ENCODE measurements at places on chromosomes 11 and 22.

- DNase-seq: no peak
Observed at GRCh38 chr22:49756201-49756600, 71.5 kb downstream of the BRD1 start.

- no peak for DNase-seq
Observed at GRCh38 chr22:44669561-44669976, 32.4 kb upstream of the PRR5 start.

DNA sequence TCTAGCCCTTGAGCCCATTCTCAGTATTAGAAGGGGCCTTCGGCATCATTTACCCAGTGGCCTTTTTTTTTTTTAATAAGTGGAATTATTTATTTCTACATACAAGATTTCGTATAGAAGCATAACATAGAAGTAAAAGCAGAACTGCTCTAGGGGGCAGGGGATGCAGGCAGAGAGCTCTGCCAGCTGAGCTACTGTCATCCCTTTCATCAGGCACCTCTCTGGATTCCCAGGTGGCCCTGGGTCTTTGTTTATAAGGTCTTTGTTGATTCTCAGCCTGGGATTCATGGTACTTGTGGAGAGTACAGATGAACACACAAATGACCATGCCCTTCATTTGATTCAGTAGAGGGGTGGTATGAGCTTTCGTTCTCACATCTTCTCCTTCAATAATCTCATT lies 66.4 kb downstream of the GAB2 start:
- DNase-seq: no peak

DNA sequence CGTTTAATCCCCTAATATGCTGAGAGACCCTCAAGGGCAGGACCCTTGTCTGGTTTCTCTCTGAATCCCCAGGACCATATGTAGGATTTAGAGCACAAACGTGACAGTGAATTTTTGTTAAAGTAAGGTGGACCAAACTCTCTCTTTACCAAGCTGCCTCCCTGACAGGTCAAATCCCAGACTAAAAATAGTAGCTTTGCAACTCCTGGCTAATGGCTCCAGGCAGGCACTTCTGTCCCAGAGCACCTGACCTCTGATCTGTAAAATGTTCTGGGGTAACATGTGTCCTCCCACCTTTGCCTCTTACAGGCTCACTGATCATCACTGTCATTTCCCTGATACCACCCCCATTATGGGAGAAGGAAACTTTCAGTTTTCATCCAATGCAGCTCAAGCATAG lies 152.3 kb downstream of the SPON1 start:
- no peak for DNase-seq

GRCh38 chr11:123475469-123475868 lies 45.4 kb downstream of the GRAMD1B start:
- DNase-seq: no peak

DNA sequence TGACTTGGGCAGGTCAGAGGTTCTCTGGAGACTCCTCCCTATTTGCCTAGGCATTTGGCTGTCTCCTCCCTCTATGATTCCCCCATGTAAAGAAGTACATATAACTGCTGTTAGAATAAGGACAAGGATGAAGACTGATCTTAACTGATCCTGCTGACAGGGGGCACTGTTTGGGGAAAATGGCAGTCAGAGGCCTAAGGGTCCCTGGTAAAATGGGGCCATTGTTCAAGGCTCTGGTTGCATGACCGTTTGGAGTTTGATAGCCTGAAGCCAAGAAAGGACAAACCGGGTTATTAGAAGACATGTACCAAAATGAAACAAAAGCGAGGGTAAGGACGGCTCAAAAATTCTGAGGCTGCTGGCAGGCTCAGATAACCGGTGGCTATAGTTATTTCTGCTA lies 712.2 kb downstream of the NTM start:
- no peak for DNase-seq

GRCh38 chr22:20223421-20224255 lies 44.5 kb downstream of the RTN4R start:
- DNase-seq: no peak

DNA sequence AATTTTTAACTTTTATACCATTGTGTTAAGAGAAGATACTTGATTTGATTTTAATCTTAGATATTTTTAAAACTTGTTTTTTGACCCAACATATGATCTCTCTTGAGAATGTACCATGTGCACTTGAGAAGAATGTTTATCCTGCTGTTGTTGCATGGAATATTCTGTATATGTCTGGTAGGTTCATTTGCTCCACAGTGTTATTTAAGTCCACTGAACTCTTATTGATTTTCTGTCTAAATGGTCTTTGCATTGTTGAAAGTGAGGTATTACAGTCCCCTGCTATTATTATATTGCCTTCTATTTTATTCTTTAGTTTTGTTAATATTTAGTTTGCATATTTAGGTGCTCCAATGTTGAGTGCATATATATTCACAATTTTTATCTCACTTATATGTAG lies 397.3 kb upstream of the CCDC179 start:
- no peak for DNase-seq

GRCh38 chr22:23245799-23246136 lies 65.5 kb downstream of the BCR start:
- DNase-seq: no peak

DNA sequence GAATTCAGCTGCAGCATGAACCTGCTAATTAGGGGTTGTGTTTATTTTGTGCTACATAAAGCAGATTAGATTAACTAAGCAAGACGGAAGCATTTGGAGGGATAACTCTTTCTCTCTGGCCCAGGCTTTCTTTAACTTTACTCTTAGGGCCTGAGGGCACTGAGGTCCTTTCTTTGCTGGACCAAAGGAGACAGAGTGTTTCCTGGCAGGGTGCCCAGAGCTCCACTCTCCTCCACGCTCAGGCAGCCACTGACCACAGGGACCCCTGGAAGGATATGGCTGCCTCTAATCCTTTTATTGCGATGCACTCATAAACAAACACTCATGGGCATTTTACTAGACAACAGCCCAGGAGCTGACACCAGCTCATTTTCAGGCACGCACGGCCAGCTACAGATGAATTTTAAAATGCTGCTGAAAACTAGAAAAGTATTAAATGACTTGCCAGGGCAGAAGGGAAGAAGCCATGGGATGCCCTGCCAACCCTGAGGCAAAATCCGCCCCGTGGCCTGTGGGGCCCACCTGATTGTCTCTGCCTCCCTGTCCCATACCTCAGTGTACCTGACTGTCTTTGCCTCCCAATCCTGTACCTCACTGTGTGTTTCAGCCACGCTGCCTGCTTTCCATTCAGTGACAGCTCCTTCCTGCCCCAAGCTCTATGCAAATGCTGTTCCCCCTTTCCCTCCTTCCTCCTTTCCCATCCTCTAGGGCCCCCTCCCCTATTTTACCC lies 192.6 kb upstream of the NAV2 start:
- DNase-seq: no peak

DNA sequence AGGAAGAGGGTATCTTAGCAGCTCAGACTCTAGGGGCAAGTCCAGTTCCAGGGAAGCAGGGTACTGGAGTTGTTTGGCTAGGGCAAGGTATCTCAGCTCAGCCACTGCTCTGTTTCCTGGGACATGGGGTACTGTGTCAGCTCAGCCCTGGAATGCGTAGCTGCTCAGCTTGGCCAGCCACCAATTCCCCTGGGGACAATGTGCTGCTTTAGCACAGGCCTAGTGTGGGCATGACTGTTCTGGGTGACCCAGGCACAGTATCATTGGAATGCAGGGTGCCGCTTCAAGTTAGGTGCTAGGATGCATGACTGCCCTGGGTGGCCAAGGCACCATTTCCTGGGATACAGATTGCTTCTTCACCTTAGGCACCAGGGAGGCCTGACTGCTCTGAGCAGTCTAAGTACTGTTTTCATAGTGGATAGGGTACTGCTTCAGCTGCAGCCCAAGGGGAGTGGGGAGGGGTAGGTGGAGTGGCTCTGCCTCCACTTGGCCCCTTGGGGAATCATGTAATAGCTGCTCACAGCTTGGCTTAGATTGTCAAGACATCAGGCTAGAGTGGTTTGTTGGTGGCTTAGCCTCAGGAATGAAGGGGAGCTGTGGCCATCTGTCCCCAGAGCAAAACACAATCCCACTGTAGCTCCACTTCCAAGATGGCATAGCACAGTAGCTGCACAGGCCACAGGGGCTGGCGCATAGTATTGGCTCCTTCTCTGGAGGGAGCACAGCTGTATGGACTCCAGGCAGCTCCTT lies 36.0 kb downstream of the MADD start:
- DNase-seq: peak; percentile 4

- DNase-seq: no peak
Observed at GRCh38 chr22:50281957-50282356, 11.8 kb upstream of the MAPK11 start.

- DNase-seq: no peak
Observed at GRCh38 chr11:126456783-126457542, 101.5 kb downstream of the ST3GAL4 start.

- DNase-seq: no peak
Observed at GRCh38 chr11:116059919-116060318, 555.7 kb upstream of the CADM1 start.

- no peak for DNase-seq
Observed at GRCh38 chr11:7591987-7592386, 78.2 kb downstream of the PPFIBP2 start.

DNA sequence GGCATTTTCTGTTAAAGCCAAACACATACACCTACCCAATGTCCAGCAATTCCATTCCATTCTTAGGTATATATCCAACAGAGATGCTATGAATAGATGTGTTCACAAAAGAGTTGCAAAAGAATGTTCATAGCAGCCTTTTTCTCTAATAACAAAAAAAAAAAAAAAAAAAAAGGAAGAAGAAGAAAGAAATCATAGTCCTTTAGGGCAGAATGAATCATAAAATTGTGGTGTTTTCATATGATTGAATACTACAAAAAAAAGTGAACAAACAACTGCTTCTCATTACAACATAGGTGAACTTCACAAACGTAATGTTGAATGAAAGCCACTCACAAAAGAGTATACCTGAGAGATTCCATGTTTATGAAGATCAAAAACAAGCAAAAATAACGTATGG lies 66.8 kb upstream of the GRK3 start:
- no peak for DNase-seq

DNA sequence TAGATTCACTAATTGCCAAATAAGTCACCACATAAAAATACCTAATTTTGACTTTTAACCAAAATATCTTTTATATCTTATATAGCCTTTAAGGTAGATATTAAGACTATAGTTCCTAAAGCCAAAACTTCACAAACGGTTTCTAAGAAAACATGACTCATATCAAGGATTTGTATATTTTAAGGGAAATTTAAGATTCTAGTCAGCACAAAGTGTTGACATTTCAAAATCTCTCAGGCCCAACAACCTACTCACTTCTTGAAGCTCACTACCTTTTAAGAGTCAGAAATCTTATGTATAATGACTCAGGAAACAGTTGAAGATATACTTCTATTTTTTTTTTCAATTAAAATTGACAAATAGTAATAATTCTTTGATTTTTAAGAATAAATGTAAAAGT lies 221.9 kb downstream of the SBF2 start:
- DNase-seq: no peak

DNA sequence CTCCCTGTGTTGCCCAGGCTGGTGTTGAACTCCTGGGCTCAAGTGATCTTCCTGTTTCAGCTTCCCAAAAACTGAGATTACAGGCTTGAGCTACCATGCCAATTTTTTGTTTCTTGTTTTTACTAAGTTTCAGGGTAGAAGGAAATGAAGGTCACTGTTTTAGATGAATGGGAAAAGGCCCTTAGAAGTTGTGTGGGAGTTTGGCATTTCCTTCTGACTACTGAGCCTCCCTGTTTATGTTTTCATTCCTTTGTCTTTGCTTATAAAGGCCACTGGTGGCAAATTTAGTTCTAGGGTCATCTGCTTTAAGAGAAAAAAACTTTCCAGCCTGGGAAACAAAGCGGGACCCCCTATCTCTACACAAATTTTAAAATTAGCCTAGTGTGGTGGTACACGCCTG lies 22.1 kb downstream of the SRPRA start:
- no peak for DNase-seq

GRCh38 chr11:57210781-57211180 lies 26.3 kb downstream of the APLNR start:
- no peak for DNase-seq

- no peak for DNase-seq
Observed at GRCh38 chr11:70637186-70637800, 239.0 kb downstream of the CTTN start.

- no peak for DNase-seq
Observed at GRCh38 chr22:32950366-32950765, 107.8 kb downstream of the SYN3 start.

GRCh38 chr22:25113316-25113721 lies 86.3 kb upstream of the CRYBB3 start:
- DNase-seq: no peak

- no peak for DNase-seq
Observed at GRCh38 chr11:120808616-120809050, 215.3 kb upstream of the TBCEL start.

GRCh38 chr11:69892986-69893555 lies 73.9 kb upstream of the FGF3 start:
- no peak for DNase-seq

- no peak for DNase-seq
Observed at GRCh38 chr22:50269573-50269969, 609 bp downstream of the MAPK11 start.

- DNase-seq: no peak
Observed at GRCh38 chr11:12330485-12331231, 46.7 kb upstream of the PARVA start.

DNA sequence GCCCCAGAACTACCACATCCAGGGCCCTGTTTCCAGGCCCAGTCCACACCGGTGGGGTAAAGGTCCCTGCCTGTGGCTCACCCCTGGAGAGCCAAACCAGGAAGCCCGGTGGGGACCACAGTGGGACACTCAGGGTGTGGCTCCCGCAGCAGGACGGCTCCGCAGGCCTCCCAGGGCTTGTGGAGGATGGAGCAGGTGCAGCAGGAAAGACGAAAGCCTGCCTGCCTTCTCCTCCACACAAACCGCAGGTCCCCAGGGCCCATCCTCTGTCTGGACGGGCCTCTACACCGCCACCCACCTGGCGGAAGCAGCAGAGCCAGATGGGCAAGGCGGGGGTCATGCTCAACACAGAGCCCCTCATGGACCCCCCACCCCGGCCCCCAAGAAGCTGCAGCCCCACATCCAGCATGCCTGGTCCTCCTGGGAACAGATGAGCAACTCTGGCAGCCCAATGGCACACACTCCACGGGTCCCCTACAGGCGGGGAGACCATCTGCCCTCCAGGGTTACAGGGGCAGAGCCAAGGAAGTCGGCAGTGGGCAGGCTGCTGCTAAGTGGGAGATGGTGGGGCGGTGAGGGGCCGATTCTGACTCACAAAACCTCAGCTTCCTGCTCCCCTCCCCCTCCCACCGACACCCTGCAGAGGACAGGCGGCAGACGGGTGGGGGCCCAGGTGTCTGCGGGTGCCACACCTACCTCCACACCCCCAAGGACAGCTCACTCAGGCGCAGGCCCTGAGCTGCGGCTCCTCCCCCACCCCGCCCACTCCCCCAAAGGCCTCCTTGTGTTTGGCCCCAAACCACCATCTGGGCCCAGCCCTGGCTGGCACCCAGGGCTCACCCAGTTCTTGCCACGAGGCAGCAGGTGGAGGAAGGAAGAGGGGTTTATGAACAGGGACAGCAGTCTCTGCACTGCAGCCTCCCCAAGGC lies 5.2 kb downstream of the SBF1 start:
- DNase-seq: peak; percentile 37
